CD8-positive, alpha-beta memory T cell (primary cell): ENCODE measurements at places on chromosomes 11 and 22.

GRCh38 chr11:27207025-27207650 is 155.9 kb downstream of the CCDC34 start:
- DNase-seq, result no peak

DNA sequence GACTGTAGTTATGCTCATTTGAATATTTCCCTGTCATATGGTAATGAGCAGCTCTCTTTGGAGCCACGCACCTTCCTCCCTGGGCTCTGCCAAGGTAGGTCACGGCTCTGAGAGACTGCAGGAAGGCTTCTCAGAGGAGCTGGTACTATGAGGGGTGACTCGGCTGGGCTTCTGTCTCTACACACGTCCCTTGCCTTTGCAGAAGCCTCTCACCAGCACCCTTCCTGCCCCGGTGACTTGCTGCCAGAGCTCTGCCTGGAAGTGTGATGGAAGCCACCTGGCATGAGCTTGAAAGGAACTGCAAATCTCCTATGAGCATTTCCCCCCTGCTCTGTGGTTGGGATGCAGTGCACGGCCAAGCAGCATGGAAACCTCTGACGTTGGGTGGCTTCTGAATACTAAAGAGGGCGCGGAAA is 74.2 kb downstream of the KIRREL3 start:
- DNase-seq, result no peak

GRCh38 chr11:41309716-41310115 is 149.7 kb downstream of the LRRC4C start:
- no peak for DNase-seq

DNA sequence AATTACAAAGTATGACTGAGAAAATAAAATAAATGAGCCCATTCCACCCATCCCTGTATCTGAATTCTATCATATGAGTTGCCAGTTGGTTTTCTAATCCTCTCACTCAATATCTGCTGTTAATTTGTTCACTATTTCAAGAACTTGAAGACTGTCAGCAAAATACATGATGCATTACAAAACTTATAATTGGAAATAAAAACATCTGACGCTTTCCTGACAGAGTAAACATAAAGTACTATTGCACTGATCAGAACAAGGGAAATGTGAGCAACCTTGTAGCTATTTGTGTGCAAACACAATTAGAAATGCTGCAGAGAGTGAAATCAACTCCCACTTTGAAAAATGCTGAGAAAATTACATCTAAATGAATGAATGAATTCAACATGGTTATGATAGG is 97.1 kb downstream of the MPPED2 start:
- no peak for DNase-seq

DNA sequence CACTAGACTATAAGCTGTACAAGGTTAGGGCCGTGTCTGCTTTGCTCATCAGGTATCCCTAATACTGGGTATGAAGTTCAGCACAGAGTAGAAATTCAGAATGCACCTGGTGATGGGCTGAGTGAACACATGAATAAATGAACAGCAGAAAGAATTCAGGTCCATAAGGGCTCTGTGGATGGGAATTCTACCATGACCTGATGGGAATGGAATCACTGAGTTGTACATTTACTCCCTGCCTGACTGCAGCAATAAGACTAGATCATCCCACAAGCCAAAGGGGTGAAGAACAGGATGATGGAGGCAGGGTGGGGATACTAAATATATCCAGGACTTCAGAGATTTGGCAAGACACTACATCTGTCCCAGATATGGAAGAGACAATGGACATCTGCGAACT is 86.5 kb upstream of the CSNK2A3 start:
- no peak for DNase-seq

GRCh38 chr22:44424867-44425693 is 73.0 kb downstream of the RTL6 start:
- DNase-seq, result peak; percentile 35

- no peak for DNase-seq
Observed at GRCh38 chr11:46388619-46389449, 2.7 kb downstream of the CHRM4 start.

DNA sequence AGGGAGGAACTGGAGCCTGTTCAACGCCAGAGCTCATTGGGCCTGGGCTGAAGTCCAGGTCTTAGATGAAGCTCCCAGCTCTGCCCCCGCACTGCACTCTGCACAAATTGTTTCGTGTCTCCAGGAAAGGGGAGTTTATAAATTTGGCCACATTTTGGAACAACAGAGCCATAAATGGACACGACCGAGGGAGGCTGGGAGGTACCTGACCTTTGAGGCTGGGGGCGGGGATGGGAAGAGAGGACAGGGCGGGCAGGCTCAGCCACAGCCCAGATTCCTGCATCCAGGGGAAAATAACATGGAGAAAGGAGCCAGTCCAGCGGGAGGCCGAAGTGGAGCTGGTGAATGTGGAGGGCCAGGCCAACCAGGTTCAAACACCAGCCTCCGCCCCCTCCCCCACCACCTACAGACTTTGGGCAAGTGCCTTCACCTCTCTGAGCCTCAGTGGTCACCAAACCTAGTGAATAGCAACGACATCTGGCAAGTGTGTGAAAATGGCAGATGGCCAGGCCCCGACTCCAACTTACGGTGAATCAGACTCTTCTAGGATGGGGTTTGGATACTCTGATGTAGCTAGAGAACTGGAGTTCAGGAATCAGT is 36.8 kb upstream of the SMTN start:
- DNase-seq, result no peak

- DNase-seq, result no peak
Observed at GRCh38 chr11:72599325-72600117, 74.7 kb downstream of the PDE2A start.

GRCh38 chr22:44137415-44137814 is 43.3 kb upstream of the PARVG start:
- DNase-seq, result no peak

- DNase-seq, result peak; percentile 73
Observed at GRCh38 chr11:46392421-46393230, 1.1 kb upstream of the CHRM4 start.

- no peak for DNase-seq
Observed at GRCh38 chr11:86737737-86738136, 62.6 kb upstream of the PRSS23 start.

- no peak for DNase-seq
Observed at GRCh38 chr22:38452373-38453065, 2.5 kb downstream of the KCNJ4 start.
